ENCODE measurements at places on chromosomes 11 and 22.
A peak's percentile ranks its signal among the peaks of the same experiment; 100 is the strongest.

DNA sequence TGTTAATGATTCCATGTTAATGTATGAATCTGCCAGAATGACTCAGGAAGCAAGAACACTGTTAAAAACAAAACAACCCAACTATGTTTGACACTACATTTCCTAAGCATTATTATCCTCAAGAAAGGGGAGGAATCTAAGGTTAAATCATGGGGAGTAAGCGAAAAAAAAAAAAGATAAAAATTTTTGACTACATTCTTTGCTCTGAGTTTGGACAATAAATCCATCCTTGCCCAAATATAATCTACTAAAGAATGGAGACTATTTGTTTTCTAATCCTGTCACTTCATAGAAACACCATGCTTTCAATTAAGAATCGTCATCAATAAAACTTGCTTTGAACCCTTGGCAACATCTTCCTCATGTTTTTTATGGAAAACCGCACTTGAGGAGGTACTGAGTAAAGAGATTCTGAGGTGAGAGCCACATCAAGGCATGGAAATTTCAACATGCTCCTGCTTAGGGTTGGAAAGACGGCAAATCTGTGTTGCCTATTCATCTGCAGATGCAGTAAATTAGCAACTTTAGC lies 9.7 kb downstream of the MAML2 start:
- no peak for DNase-seq

- DNase-seq = no peak
Observed at GRCh38 chr11:130763087-130763980, 152.9 kb downstream of the SNX19 start.

- DNase-seq = peak; percentile 22
Observed at GRCh38 chr11:86021377-86021776, 47.5 kb downstream of the PICALM start.

GRCh38 chr11:132718711-132719671 lies 813.3 kb downstream of the OPCML start:
- DNase-seq = peak; percentile 38

- DNase-seq = peak; percentile 25
Observed at GRCh38 chr11:44726283-44727113, at the start of gene TSPAN18. TSPAN18 (plus strand) TSS chr11:44726962; CDS start chr11:44906417, 179,455 bp downstream.

- DNase-seq = peak; percentile 36
Observed at GRCh38 chr11:120801801-120802689, 221.9 kb upstream of the TBCEL start.

DNA sequence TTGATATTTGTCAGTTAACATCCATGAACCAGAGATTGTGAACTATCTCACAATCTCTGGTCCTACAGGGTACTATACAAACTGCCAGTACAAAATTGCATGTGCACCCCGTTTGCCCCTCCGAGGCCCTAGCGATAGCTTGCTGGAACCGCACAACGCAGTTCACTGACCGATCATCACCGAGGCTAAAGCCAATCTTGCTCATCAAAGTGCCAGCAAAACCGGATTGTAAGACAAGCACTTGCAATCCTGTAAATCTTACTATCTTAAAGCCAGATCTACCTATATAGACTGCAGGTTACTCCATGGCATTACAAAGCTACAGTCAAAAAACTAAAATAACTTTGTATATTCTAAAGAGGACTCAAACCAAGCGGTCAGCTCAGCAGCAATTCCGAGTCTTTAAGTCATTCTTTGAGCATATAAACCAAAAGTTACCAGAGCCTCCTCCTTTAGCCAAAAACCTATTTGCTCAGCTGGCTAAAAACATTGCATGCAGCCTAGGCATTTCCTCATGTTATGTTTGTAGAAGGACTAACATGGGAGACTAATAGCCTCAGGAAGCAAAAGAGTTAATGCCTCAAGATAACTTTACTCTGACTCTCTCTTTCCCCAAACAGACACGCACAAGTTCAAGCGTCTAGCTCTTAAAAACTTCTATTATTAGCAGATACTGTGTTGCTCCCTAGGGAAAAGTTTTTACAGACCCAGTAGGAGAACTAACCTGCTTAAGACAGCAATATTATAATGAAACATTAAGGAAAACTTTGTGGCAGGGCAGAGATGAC lies 30.7 kb upstream of the CPT1A start:
- DNase-seq = no peak

DNA sequence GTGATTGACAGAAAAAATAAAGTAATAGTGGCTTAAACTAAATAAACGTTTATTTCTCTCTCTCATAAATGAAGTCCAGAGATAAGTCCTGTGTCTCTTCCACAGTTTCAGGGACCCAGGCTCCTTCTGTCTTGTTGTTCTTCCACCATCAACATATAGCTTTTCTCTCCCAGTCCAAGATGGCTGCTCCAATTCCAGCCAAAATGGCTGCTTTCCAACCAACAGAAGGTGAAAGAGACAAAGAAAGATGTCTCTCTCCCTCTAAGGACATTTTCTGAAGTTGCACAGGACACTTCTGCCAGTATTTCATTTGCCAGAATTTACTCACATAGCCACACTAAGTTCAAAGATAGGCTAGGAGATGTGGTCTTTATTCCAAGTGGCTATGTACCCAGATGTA lies 9.4 kb upstream of the PLEKHB1 start:
- no peak for DNase-seq

DNA sequence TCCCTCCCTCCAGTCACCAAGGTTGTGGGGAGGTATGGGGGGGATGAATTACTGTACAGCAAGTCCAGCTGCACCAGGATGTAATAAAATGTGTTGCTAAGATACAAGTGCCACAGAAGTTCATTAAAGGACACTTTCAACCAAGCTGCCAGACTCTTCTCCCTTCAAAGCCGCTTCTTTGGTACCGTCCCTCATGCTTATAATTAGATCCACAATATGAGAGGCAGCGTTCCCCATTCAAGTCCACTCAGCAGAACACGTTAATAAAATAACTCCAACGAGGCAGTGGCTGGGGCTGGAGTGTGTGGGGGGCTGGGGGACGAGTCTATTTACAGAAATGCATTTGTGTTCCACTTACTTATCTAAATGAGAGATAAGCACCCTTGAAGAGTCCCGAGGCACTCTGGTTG lies 14.7 kb downstream of the PHF21B start:
- no peak for DNase-seq

GRCh38 chr11:16179676-16180075 lies 176.7 kb downstream of the SOX6 start:
- DNase-seq = no peak

- DNase-seq = no peak
Observed at GRCh38 chr11:120545813-120546212, 34.3 kb downstream of the GRIK4 start.

DNA sequence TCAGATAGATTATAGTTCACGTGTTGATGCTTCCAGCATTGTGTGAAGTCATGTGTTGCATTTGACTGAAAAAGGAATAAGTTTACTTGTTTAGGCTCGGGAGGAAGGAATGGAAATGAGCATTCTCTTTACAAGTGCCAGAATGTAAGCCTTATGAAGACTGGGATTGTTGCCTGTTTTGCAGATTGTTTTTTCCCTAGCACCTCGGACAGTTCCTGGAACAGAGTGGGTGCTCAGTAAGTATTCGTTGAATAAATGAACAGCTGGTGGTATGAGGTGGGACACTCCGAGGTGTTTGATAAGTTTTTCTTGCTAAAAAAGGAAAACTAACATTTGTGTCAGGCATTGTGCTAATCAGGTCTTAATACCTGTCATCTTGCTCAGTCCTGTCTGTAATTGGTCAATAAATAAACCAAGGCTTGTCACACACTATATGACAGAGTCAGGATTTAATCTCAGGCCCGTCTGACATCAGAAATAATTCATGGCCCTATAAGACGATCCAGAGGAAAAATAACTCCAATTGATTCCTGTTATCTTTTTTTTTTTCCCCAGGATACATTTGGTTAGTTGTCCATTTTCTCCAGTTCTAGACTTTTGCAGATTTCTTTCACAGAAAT lies 304.7 kb downstream of the NELL1 start:
- no peak for DNase-seq

DNA sequence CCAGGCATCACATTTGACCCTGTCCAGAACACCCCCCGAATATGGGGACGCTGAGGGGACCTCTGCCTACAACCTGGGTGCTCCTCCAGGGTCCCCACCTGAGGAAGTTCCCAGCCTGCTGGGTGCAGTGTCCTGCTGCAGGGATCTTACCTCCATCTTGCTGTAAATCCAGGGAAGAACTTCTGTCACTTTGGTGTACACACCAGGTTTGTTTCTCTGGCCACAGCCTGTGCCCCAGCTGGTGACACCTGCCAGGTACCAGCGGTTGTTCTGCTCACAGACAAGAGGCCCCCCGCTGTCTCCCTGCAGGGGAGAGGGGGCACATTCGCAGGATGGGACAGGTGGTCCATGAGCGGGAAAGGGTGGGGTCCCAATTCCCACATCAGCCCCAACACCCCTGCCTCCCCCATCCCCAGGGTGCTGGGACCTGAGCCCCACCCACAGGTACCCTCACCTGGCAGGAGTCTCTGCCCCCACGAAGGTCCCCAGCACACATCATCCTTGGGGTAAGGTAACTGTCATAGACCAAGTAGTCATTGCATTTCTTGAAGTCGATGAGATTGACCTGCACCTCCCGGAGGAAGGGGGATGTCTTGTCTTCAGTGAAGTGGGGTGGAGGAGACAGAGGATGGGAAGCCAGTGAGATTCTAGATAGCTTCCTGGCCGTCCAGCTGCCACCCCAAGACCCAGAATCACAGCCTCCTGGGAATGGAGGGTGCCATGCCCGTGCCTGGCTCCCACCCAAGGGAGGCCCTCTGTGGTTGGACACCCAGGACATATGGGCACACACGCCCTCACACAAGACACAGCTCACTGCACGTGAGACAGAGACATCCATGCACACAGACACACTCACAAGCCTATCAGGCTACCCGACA lies 25.5 kb downstream of the TMPRSS13 start:
- DNase-seq = no peak

DNA sequence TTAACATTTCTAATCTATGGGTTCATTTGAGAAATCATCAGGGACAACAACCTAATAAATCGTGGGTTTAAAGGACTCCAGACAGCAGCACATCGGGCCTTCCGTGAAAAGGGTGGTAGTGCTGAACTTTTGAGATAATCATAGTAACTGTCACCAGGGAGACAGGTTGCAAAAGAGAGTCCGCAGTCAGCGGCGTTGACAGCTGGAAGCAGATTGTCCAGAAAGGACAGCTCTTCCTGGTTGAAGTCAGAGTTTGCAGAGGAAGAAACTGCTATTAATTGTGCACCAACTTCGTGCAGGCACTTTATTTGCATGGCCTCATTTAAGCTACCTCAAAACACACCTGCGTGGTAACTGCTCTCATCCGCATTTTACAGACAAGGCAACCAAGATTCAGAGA lies 20.5 kb upstream of the ISX start:
- DNase-seq = no peak

GRCh38 chr22:39999144-39999757 lies 4.5 kb downstream of the FAM83F start:
- DNase-seq = no peak

DNA sequence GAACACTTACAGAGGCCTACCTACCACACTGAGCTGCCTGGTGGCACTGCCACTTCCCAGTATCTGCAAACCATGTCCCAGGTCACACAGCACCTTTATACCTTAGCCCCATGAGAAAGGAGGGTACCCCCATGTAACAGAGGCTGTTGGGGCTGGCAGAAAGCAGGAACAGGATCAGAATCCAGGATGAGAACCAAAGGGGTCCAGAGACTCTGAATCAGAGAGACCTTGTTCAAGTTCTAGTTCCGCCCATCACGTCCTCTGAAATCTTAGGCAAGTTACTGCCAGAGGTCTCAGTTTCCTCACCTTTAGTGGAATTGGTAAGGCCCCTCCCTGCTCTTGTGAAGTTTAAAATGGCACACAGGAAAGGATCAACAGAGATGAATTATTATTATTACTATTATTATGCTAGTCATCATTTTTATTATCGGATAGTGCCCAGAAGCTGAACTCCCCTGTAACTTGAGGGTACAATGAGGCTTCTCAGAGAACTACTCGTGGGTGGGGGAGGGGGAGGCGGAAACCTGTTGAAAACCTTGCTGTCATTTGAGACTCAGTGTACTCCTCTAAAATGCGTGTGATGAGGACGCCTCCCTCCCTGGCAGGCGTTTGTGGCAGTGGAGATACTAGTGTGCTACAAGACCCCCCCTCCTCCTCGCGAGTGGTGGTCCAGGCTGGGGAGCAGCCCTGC lies 9.3 kb downstream of the SELENOM start:
- no peak for DNase-seq

DNA sequence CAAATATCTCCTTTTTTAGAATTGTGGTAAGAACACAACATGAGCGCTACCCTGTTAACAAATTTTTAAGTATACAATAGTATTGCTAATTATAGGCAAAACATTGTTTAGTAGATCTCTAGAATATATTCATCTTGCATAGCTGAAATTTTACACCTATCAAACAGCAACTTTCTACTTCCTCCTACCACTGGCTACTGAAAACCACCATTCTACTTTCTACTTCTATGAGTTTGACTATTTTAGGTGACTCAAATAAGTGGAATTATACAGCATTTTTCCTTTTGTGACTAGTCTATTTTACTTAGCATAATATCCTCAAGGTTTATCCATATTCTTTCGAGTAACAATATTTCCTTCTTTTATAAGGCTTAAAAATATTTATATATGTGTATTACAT lies 128.4 kb downstream of the FAM76B start:
- DNase-seq = no peak

GRCh38 chr11:11586465-11586864 lies 35.3 kb downstream of the GALNT18 start:
- DNase-seq = no peak

GRCh38 chr22:36586271-36586670 lies 57.3 kb upstream of the EIF3D start:
- no peak for DNase-seq

DNA sequence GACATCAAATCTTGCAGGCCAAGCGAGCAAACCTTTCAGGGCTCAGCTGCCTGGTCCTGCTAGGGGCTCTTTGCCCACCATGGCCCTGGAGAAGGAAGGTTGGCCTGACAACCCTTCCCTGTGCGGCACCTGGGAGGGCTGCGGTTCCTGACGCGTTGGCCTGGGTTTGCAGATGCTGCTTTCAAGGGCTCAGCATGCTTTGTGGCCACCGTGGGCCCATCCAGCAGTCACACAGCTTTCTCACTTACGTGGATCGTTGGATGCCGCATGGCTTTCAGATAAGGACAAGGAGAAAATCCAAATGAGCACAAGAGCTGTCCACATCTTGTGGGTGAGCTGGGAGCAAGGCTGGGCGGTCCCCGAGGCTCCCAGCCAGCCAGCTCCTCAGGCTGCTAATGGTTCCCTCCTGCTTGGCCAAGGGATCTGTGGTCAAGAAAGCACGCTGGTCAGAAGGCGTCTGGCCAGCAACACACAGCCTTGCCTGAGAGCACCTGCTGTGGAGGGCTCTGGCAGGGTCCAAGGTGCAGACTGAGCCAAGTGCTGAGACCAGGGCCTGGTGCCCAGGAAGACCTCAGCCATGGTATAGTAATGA lies 8.2 kb downstream of the C11orf24 start:
- no peak for DNase-seq

DNA sequence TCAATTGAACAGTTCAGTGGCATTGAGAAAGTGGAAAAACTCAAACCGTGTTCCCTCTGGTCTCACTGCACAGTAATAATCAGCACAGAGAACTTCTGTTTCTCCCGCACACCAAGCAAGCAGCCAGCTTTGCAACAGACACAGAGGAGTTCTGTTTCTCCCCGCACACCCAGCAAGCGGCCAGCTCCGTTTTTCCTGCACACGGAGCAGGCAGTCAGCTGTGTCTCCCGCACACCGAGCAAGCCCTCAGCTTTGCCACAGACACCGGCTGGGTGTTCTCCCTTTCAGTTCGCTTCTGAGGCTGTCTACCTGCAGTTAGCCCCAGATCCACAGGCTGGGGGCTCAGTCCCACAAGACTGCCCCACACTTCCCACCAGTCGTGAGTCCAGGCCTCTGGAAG lies 9.9 kb upstream of the TALDO1 start:
- DNase-seq = no peak

- no peak for DNase-seq
Observed at GRCh38 chr11:65352783-65353182, 1.8 kb upstream of the TIGD3 start.

GRCh38 chr22:24727218-24727851 lies 47.2 kb downstream of the PIWIL3 start:
- DNase-seq = no peak
